ENCODE measurements at places on chromosomes 4 and X.

- no peak for DNase-seq
- peaks cover 74% of the 10 kb centered on the region for H3K36me3 ChIP-seq
- H3K4me3 ChIP-seq = no peak overlapping the region
- no peaks in the 10 kb centered on the region for H3K4me1 ChIP-seq
- no peak overlapping the region for H3K27ac ChIP-seq
Observed at GRCh38 chr4:56026596-56026995, 77.9 kb downstream of the CEP135 start.

GRCh38 chr4:173046818-173047217 lies 121.8 kb upstream of the GALNT7 start:
- peaks cover 8% of the 10 kb centered on the region for H3K27me3 ChIP-seq
- no peak overlapping the region for H3K27ac ChIP-seq
- no peaks in the 10 kb centered on the region for H3K36me3 ChIP-seq
- no peak overlapping the region for H3K4me3 ChIP-seq
- no peaks in the 10 kb centered on the region for H3K4me1 ChIP-seq

GRCh38 chrX:151155234-151155633 lies 21.1 kb upstream of the GPR50 start:
- peaks cover 2% of the 10 kb centered on the region for H3K27me3 ChIP-seq
- no peak for DNase-seq
- no peak overlapping the region for H3K27ac ChIP-seq
- H3K4me3 ChIP-seq = no peak overlapping the region
- no peaks in the 10 kb centered on the region for H3K4me1 ChIP-seq

GRCh38 chr4:153806073-153806472 lies 17.2 kb upstream of the SFRP2 start:
- peaks cover 5% of the 10 kb centered on the region for H3K4me1 ChIP-seq
- no peak overlapping the region for H3K4me3 ChIP-seq
- no peak overlapping the region for H3K27ac ChIP-seq

DNA sequence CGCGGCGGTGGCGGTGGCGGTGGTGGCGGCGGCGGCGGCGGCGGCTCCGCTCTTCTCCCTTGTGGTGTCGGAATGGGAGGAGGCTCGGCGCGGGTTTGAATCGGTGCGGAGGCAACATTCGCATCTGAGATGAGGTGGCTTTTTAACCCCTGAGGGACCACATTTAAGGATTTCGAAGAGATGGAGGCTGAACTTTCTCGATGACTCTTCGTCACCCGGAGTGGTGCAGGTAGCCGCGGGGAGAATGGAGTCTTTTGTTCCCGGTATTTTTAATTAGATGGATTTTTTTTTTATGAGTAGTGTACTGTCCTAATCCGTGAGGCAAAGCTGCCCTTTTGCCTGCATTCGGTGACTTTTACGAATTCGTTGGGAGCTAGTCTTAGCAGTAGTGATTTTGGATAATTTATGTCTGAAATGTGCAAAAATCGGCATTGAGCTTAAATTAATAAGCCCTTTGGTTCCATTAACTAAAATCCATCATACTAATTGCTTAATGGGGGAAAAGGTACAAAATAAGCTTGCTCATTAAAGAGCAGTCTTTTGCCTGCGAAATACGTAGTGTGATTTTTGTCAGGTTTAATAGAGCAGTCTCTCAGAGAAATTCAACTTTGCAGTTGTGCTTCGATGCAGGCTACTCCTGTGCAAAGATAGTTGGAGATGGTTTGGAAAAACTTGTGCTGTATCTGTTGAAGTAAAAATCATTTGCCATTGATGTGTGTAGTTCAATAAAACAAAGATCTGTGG lies 206.2 kb downstream of the TENM3 start:
- H3K27me3 ChIP-seq = peaks cover 56% of the 10 kb centered on the region
- DNase-seq = no peak
- H3K4me3 ChIP-seq = peak overlapping the region; percentile 73
- H3K27ac ChIP-seq = no peak overlapping the region
- H3K36me3 ChIP-seq = no peaks in the 10 kb centered on the region

GRCh38 chr4:105551965-105552746 lies at the start of gene ARHGEF38:
Gene ARHGEF38 (plus strand): TSS chr4:105552620. CDS start chr4:105552766, 146 bp downstream.
- H3K36me3 ChIP-seq = no peaks in the 10 kb centered on the region
- H3K27me3 ChIP-seq = peaks cover 4% of the 10 kb centered on the region
- no peak within 1 kb of the TSS for H3K4me3 ChIP-seq
- DNase-seq = no peak
- no peaks in the 10 kb centered on the region for H3K4me1 ChIP-seq

DNA sequence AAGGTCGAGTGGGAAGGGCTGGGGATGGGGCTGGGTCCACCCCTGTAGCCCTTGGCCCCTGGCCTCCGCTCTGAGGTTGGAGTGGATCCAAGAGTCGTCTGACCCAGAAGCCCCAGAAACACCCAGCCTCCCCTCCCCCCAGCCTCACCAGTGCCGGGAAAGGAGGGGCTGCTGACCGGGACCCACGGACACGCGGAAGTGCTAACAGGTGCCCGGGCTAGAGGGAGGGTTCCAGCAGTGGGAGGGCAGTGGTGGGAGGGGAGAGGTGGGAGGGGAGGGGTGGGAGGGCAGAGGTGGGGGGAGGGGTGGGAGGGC lies 131.8 kb upstream of the NKX1-1 start:
- no peaks in the 10 kb centered on the region for H3K36me3 ChIP-seq

- no peak for DNase-seq
- H3K4me3 ChIP-seq = no peak overlapping the region
- H3K27me3 ChIP-seq = peaks cover 10% of the 10 kb centered on the region
- H3K36me3 ChIP-seq = no peaks in the 10 kb centered on the region
Observed at GRCh38 chr4:11281720-11282119, 147.0 kb downstream of the HS3ST1 start.

DNA sequence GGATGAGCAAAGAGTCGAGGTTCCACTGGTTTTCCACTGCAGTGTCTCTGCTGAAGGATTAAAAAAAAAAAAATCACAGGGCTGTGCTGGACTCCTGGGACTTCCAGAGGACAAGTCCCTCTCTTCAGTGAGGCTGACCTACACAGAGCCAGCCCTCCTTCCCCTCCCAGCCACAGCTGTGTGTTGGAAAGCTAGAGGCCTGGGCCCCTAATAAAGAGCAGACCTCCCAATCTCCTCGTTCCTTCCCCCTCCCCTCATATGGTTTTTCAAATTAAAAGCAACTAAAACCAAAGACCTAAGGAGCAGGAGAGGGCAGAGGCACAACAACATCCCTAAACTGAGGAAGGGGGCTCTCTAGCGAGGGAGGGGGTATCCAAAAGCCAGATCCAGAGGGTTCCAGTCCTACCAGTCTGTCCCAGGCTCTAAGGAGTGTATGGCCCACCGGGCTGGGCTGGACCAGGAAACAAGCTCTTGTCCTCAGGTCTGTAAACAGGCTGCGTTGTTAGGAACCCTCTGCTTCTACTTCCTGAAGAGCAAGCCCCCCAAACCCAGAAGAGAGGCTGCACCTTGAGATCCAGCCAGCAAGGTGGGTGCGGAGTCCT lies 4.0 kb upstream of the PDGFRA start:
- H3K27me3 ChIP-seq = peaks cover 70% of the 10 kb centered on the region
- peak overlapping the region; percentile 1 for H3K4me3 ChIP-seq
- H3K36me3 ChIP-seq = no peaks in the 10 kb centered on the region
- H3K4me1 ChIP-seq = peaks cover 41% of the 10 kb centered on the region
- H3K27ac ChIP-seq = no peak overlapping the region

- no peaks in the 10 kb centered on the region for H3K4me1 ChIP-seq
- no peak overlapping the region for H3K27ac ChIP-seq
- DNase-seq = no peak
- H3K4me3 ChIP-seq = no peak overlapping the region
- no peaks in the 10 kb centered on the region for H3K36me3 ChIP-seq
Observed at GRCh38 chr4:58272311-58272710, 1162.1 kb upstream of the IGFBP7 start.

GRCh38 chr4:40288566-40288965 lies 46.6 kb upstream of the CHRNA9 start:
- no peak overlapping the region for H3K4me3 ChIP-seq
- H3K36me3 ChIP-seq = no peaks in the 10 kb centered on the region
- no peaks in the 10 kb centered on the region for H3K27me3 ChIP-seq
- no peak for DNase-seq
- H3K27ac ChIP-seq = peak overlapping the region; percentile 85

GRCh38 chr4:158999166-158999682 lies 103.7 kb upstream of the RAPGEF2 start:
- H3K4me1 ChIP-seq = no peaks in the 10 kb centered on the region
- H3K36me3 ChIP-seq = no peaks in the 10 kb centered on the region
- no peak overlapping the region for H3K27ac ChIP-seq
- H3K4me3 ChIP-seq = no peak overlapping the region
- peaks cover 9% of the 10 kb centered on the region for H3K27me3 ChIP-seq

GRCh38 chr4:86706923-86707597 lies 112.9 kb downstream of the PTPN13 start:
- H3K27ac ChIP-seq = no peak overlapping the region
- no peak for DNase-seq
- no peaks in the 10 kb centered on the region for H3K4me1 ChIP-seq
- no peak overlapping the region for H3K4me3 ChIP-seq

- DNase-seq = no peak
- no peaks in the 10 kb centered on the region for H3K36me3 ChIP-seq
- H3K4me1 ChIP-seq = no peaks in the 10 kb centered on the region
- no peaks in the 10 kb centered on the region for H3K27me3 ChIP-seq
Observed at GRCh38 chr4:176818531-176818930, 25.8 kb upstream of the VEGFC start.

DNA sequence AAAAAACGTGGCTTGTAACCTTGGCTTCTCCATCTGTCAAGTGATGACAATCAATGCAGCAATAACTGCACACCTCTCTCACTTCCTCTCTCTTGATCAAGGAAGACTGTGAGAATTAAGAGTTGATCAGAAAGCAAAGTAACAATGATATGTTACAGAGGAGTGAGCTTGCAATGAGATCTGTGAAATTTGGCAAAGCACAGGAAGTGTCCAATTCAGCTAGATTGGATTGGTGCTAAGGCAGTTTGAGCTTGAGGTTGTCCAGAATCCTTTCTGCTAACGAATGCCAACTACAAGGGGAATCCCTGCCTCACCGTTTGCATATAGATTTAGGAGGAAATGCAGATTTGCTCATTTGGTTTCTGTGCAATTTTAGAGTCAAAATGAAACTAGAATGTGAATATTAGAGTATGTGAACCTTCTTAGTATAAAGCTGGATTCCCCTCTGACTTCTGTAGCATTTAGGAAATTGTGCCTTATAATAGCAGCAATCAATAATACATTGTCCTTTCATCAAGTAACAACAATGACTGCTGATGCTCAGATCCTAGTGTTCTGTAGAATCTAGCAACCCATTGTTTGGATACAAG lies 346.4 kb downstream of the PTTG2 start:
- H3K27me3 ChIP-seq = no peaks in the 10 kb centered on the region
- H3K4me1 ChIP-seq = peaks cover 55% of the 10 kb centered on the region
- peak overlapping the region; percentile 85 for H3K27ac ChIP-seq
- peaks cover 9% of the 10 kb centered on the region for H3K36me3 ChIP-seq
- no peak for DNase-seq

GRCh38 chrX:68098431-68098830 lies 334.9 kb downstream of the OPHN1 start:
- no peak overlapping the region for H3K4me3 ChIP-seq
- H3K4me1 ChIP-seq = no peaks in the 10 kb centered on the region
- H3K27me3 ChIP-seq = no peaks in the 10 kb centered on the region

GRCh38 chrX:51860679-51861078 lies 32.7 kb upstream of the MAGED1 start:
- no peak for DNase-seq
- H3K36me3 ChIP-seq = peaks cover 24% of the 10 kb centered on the region
- H3K27me3 ChIP-seq = no peaks in the 10 kb centered on the region
- no peak overlapping the region for H3K4me3 ChIP-seq

DNA sequence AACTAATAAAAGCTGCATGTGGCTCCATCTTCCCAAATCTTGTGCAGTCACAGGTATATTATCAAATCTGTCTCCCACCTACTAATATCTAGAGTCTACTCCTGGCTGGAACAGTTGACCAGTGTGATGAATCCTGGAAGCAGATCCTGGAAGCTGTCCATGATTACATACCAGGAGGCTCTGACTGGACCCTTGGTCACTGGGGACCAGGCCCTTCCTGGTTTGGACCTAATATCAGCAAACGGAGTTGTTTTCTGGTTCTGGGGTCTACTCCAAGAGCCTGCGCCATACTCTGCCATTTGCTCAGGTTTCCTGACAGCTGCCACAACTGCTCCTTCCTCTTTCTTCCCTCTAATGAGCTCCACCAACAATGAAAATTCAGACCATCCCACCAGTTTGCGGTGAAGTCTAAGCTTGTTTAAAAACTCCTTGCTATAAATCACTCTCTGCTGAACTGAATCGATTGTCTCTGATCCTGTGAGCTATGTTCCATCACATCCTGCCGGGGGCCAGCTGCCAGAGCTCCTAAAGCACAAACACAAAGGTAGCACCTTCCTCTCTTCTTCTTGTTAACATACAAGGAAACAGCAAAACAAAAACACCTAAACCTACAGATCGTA lies 114.2 kb downstream of the PALLD start:
- H3K36me3 ChIP-seq = no peaks in the 10 kb centered on the region
- no peak overlapping the region for H3K4me3 ChIP-seq
- H3K27ac ChIP-seq = no peak overlapping the region
- no peaks in the 10 kb centered on the region for H3K4me1 ChIP-seq
- H3K27me3 ChIP-seq = peaks cover 4% of the 10 kb centered on the region

DNA sequence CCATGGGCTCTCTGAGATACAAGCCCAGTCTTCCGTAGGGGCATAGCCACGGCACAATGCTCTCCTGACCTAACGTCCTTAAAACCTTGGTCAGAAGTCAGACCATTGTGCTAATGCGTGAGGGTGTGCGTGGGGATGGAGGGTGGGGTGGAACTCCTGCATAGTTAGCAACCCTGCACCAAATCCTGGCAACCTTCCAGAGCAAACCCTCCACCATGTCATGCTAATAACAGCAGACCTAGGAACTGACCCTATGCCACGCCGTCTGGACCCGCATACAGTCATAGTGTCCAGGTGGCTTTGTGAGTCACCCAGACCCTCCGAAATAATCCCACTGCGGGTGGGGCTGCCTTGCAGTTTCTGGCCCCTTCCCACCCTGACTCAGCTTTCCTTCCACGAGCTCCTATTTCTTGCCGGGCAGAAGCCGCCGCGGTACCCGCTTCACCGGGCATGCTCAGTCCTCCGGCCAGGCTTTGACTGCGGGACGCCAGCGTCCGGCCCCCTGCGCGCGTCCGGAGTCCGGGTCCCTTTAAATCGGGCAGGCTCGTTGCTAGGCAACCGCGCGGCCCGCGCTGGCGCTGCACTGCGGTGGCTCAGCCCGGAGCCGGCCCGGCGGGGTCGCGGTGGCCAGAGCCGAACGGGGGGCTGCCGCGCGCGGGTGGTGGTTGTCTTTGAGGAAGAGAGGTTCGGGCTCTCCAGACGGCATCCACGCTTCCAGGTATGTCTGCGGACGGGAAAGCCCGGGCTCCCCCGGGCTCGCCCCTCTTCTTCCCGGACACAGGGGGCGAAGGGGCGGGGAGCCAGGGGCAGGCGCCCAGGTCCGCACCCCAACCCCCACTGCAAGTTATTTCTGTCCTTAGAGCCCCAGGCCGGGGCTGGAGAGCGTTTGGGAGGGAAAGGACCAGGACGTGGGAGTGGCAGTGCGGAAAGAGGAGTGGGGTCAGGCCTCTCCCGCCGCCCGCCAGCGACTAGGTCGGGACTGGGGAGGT lies at the start of gene CCDC160:
Gene CCDC160 (plus strand): TSS at position 557 of the 989 bp plus-strand sequence. CDS start 7,619 bp downstream, outside the sequence.
- H3K36me3 ChIP-seq = no peaks in the 10 kb centered on the region
- DNase-seq = peak; percentile 14
- peaks cover 12% of the 10 kb centered on the region for H3K27me3 ChIP-seq
- peak within 1 kb of the TSS; percentile 48 for H3K4me3 ChIP-seq
- H3K27ac ChIP-seq = no peak within 1 kb of the TSS
